ENCODE measurements at places on chromosomes 5 and 9.

GRCh38 chr9:21119093-21119770, 22.4 kb downstream of the IFNW1 start:
- DNase-seq = no peak

- no peak for DNase-seq
These were observed 18.5 kb downstream of the ATOX1 start for GRCh38 chr5:151739939-151740335.

- DNase-seq = no peak
These were observed 17.9 kb upstream of the ASS1 start for GRCh38 chr9:130426883-130427282.

DNA sequence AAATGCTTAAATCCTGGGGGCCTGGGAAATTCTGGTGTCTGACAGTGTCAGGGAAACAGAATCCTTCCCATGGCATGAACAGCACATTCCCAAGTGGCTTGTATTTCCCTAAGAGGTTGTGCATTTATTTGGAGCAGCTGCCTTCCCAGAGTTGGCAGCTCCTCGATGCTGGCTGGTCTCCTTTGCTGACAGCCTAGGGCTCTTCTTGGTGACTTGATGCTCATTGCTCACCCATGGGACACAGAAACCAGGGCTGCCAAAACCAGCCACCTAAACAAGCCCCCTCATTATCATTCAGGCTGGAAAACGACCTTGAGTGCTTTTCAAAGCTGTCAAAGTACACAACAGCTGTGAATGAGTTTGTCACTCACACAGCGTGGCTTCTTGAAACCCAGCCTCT, 24.2 kb downstream of the ENHO start:
- DNase-seq = no peak

GRCh38 chr9:131096269-131097125, at the start of gene AIF1L:
TSS of gene AIF1L (plus strand) at chr9:131096531. CDS start at chr9:131096630, 99 bp downstream.
- DNase-seq = no peak

DNA sequence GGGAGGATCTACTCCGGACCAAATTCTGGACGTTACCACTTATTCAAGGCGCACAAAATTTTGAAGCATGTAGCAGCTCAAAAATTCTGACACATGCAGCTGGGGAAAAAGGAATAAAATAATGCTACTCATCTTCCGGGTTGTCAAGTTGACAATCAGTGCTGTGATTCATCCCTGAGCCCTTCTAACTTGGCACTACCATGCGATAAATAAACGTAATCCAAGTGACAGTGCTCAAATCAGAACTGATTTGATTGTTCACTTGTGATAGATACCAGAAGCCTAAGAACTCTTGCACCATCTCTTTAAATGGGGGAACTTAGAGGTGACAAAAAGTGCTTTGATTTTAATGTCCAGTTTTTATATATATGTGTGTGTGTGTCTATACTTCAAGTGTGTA, 230.2 kb upstream of the TLE4 start:
- DNase-seq = no peak

- DNase-seq = no peak
These were observed 54.5 kb upstream of the SEMA6A start for GRCh38 chr5:116629168-116629567.

GRCh38 chr9:95962936-95963335, 87.4 kb downstream of the ERCC6L2 start:
- DNase-seq = no peak

GRCh38 chr5:79566896-79567295, 45.3 kb upstream of the TENT2 start:
- DNase-seq = no peak

- DNase-seq = no peak
These were observed 13.2 kb downstream of the ST8SIA4 start for GRCh38 chr5:100889896-100890295.

GRCh38 chr9:84668196-84669012, 1.1 kb upstream of the NTRK2 start:
- DNase-seq = no peak

DNA sequence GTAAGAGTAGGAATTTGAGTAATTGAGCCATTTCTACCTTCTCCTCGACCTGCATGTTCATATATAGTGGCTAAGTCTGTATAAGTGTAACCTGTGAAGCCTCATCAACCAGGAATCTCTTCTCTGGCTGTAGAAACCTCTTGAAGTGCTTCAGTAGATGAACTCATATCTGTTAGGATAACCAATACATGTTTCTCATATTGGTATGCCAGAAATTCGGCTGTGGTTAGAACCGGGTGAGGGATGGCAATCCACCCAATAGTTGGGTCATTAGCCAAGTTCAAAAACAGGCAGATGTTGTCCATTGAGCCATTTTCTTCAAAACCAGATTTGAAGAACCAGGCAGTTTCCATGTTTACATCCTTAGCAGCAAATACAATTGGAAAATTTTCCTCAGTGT, 28.9 kb upstream of the GSN start:
- DNase-seq = no peak

DNA sequence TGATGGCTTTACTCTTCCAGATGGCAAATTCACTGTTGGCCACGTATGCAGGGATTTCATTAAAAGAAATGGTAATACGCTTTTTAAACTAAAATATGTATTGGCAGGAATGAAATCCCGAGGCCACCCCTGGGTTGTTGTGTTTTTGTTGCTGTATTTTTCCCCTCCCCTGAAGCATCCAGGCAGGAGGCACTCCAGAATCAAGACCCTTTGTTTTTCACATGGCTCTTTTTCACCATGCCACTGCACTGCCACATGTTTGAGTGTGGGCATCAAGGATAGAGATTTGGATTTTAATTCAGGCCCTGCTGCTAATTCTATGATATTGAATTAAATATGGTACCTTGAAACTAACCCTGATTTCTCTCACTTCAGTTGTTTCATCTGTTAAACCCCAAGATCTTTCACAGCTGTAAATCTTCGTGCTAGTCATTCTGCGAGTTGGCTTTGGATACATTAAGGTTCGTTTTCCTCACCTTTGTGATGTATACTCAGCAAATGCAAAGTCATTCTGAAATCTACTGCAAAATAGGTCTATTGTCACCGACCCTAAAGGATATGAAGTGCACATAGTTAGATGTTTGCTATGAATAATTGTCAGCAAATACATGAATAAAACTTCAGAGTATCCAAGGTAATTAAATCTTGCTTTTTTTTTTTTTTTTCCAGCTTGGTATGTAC, 533.4 kb downstream of the PTPRD start:
- no peak for DNase-seq

- no peak for DNase-seq
These were observed 80.4 kb downstream of the RGS3 start for GRCh38 chr9:113543982-113544303.

- no peak for DNase-seq
These were observed 1.9 kb upstream of the PCDH1 start for GRCh38 chr5:141879941-141880738.

GRCh38 chr5:164237486-164237885, 732.1 kb downstream of the MAT2B start:
- no peak for DNase-seq

DNA sequence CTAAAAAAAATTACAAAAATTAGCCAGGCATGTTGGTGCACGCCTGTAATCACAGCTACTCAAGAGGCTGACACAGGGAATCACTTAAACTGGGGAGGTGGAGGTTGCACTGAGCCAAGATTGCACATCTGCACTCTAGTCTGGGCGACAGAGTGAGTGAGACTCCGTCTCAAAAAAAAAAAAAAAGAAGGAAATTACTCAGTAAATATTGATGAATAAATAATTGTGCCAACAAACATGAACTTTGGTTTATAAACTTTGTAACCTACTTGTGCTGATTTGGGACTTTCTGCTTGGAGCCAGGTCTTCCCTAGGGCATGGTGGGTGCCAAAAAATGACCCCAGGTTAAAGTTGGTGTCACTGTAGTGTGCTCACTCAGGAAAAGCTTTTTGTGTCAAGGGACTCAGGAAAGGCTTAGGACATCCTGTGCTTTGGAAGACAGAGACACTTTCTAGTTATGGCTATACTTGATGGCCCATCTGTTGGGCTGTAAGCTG, 19.0 kb downstream of the ABLIM3 start:
- no peak for DNase-seq
